ENCODE measurements at places on chromosomes 1 and 21. TPM values are rescaled to one million over a fixed set of nuclear protein-coding genes. Genes with fewer than 3 reads are reported as not detected.

The IQCC gene
- 5.8 TPM for total RNA-seq

The TMEM54 gene
- total RNA-seq, result 14.5 TPM

The CNKSR1 gene
- 7.8 TPM for total RNA-seq

The ICOSLG gene
- total RNA-seq, result 0.22 TPM

The MROH9 gene
- total RNA-seq, result not detected

The NR5A2 gene
- not detected for total RNA-seq

The S100A6 gene
- not detected for total RNA-seq

The RGS5 gene
- 12.2 TPM for total RNA-seq

The SGIP1 gene
- total RNA-seq, result 6.6 TPM

The CFAP57 gene
- 0.97 TPM for total RNA-seq

The BCL10 gene
- 17.4 TPM for total RNA-seq

The VANGL2 gene
- 46.6 TPM for total RNA-seq

The UBIAD1 gene
- total RNA-seq, result 17.7 TPM

The DDR2 gene
- total RNA-seq, result 0.69 TPM

The PLA2G2F gene
- total RNA-seq, result not detected

The NR0B2 gene
- not detected for total RNA-seq

The ELAVL4 gene
- 0.12 TPM for total RNA-seq

The FAM72C gene
- 14.8 TPM for total RNA-seq

The RHCE gene
- total RNA-seq, result 0.22 TPM
